ENCODE measurements at places on chromosomes 6 and 20.

- DNase-seq = no peak
Measured at GRCh38 chr6:1335367-1336037, 23.6 kb downstream of the FOXQ1 start.

DNA sequence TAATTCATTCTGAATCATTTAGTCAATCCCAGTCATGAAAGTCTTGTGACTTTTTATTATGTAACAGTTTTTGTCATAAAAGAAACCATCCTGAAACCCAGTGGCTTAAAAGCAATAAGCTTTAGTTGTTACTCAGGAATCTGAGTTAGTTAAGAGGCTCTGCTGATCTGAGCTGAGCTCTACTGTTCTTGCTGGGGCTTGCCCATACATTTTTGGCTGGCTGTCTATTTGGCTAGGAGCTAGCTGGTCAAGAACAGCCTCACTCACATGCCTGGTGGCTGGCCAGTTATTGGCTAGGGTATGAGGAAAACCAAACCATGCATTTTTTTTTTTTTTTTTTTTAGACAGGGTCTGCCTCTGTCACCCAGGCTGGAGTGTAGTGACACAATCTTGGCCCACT lies 10.6 kb downstream of the TCF21 start:
- DNase-seq = no peak

DNA sequence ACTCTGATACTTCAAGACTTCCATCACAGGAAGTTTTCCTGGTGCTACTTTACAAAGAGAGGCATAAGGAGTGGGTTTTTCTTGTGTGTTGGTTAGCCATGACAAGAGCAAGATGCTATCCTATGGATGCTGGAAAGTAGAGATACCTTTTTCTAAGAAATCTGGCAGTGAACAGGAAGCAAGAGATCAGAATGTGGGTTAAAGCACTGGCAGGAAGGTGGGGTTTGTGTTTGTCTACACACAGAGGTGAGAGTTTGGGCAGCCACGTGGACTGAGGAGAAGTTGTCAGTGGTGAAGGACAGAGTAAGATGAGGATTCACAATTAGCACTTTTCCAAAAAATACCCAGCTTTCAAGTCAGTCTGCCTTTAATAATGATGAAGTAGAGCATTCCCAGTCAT lies 17.9 kb downstream of the SLC2A12 start:
- no peak for DNase-seq

DNA sequence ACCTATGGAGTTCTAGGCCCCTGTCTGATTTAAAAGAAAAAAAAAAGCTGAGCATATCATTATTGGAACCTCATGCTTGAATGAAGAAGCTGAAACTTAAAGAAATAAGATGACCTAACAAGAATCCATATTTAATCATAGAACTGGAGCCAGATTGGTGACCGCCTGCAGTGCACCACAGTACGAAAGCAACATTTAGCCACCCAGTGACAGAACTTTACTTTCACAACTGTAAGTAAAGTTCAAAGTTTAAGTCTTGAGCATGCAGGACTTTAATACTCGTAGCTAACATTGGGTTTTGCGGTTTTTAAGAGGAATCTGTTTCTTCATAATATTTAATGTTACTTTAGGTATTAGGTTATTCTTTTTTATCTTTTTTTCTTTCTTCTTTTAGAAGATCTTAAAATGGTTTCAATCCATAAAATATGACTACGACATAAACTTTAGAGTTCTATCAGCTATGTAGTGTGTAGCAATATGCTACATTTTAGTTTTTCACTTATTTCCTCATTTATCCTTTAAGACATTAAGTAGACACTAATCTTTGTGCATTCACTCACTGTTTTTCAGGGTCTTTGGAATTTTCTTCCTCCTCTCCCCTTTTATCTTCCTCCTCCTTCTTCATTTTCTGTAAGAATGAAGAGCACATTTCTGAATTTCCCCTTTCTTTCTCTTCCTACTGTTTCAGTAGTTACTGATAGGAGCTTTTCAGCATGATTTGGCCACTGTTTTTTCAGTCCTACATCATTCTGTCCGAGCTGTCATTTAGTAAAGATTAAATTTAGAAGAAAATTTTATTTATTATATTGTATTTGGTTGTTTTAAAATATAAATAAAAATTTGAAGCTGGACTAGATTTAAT lies 514.1 kb downstream of the GRIK2 start:
- no peak for DNase-seq

DNA sequence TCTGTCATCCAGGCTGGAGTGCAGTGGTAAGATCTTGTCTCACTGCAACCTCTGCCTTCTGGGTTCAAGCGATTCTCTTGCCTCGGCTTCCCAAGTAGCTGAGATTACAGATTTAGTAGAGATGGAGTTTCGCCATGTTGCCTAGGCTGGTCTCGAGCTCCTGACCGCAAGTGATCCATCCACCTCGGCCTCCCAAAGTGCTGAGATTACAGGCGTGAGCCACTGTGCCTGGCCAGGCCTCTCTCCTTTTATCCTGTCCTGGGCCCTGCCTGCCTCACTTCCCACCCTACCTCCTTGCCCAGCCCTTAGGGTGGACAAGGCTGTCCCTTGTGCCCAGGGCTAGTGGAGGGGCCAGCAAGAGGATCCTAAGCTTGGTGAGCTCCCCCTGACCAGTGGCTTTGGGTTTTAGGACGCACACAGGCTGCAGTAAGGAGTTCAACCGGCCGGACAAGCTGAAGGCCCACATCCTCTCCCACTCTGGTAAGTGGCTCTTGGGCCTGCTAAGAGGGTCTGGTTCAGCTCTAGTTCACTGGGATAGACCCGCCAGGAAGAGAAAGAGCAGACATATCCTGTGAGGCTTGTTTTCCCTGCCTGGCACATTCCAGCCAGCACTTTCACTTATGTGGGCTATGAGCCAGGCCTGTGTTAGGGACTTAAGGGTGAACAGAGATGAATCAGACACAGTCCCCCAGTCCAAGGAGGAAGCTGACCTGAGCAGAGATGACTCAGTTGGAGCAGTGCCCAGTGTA lies 21.9 kb upstream of the CHMP4B start:
- DNase-seq = no peak
